ENCODE measurements at places on chromosomes 5 and 9.
A peak's percentile ranks its signal among the peaks of the same experiment; 100 is the strongest.

- DNase-seq, result no peak
Measured at GRCh38 chr5:83312663-83313062, 158.9 kb upstream of the VCAN start.

DNA sequence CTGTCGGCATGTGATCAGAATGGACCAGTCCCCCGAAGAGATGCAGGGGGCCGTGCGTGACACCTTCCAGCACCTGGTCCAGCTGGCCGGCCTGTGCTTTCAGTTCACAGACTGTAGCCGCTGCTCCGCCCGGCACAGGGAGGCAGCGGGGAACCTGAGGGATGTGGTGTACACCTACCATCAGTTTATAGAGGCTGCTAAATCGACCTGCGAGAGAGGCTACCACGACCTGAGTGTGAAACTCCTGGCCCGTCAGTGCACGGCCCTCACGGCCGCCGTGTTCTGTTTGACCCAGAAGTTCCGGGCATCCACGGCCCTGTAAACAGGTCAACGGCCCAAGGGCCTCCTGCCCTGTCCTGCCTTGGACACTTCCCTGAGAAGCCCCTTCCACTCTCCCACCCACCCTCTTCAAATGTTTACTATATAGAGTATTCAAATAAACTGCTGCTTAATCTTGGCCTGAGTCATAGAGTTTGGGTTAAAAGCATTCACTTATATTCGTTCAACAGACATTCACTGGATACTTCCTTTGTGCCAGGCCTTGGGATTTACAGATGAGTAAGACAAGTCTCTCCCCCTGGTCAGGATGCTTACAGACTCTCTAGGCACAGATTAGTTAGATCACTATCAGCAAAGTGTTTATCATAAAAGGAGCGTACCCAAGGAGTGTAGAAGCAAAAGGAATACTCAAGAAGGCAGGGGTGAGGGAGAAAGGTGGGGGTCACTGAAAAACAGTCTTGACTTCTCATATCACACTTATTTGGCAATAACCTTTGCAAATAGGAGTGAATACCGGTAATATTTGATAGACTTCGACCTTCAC, 6.9 kb upstream of the TRMT10B start:
- no peak for DNase-seq

GRCh38 chr5:19655627-19656026, 332.4 kb downstream of the CDH18 start:
- DNase-seq, result no peak

DNA sequence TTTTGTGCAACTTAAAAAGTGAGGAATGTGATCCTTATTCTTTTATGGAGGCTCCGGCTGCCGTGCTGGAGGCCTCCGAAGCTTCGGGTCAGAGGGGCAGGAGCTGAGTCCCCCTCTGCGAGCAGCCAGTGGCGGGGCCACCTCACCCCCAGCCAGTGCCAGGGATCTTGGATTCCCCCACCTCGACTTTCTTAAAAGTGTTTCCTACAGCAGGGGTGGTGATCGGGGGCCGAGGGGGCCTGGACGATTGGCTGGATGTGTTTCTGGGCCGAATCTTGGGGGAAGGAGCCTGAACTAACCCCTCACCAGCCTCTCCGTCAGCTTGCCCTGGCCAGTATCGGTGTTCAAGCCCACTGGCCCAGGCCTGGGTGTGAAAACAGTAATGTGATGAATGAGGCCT, 92.2 kb upstream of the LMX1B start:
- DNase-seq, result no peak

DNA sequence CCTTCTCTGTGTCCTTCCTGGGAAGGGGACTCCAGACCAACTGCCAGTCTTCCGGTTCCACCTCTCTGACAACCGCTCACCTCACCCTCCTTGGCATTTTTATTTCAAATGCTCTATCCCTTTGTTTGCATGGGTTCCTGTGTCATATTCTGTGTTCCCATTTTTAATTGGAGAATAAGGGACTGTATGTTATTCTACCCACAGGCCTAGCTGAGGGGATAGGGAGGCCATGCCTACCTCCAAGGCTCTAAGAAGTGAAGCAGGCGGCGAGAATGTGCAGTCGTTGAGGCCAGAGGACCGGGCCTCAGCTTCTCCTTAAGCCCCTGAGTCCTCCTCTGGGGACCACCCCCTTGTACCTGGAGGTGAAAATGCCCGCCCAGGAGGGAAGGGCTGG, 936 bp upstream of the WDR5 start:
- DNase-seq, result no peak

GRCh38 chr5:28281351-28281750, 1243.0 kb upstream of the CDH9 start:
- no peak for DNase-seq

GRCh38 chr5:172833686-172834414, at the start of gene ERGIC1:
TSS of gene ERGIC1 (plus strand) at chr5:172834251. CDS start at chr5:172834414, 163 bp downstream.
- peak; percentile 84 for DNase-seq

- no peak for DNase-seq
Measured at GRCh38 chr5:139841549-139841948, 45.9 kb downstream of the PSD2 start.

GRCh38 chr9:95962936-95963335, 87.4 kb downstream of the ERCC6L2 start:
- no peak for DNase-seq

- DNase-seq, result no peak
Measured at GRCh38 chr9:85038061-85038460, 368.5 kb downstream of the NTRK2 start.

GRCh38 chr5:68883436-68883835, 210.4 kb upstream of the SLC30A5 start:
- no peak for DNase-seq

- DNase-seq, result no peak
Measured at GRCh38 chr9:115910959-115911358, 242.6 kb upstream of the PAPPA start.

Measured in WERI-Rb-1 (cell line).